ENCODE measurements at places on chromosomes 12 and 14. TPM values are rescaled to one million over a fixed set of nuclear protein-coding genes. Genes with fewer than 3 reads are reported as not detected.

The CDH24 gene
- 3.4 TPM for total RNA-seq

GRCh38 chr14:50088117-50088515, 28.3 kb downstream of the VCPKMT start:
- no peak for ATAC-seq

GRCh38 chr12:16622338-16622737, 16.4 kb upstream of the LMO3 start:
- ATAC-seq = no peak

DNA sequence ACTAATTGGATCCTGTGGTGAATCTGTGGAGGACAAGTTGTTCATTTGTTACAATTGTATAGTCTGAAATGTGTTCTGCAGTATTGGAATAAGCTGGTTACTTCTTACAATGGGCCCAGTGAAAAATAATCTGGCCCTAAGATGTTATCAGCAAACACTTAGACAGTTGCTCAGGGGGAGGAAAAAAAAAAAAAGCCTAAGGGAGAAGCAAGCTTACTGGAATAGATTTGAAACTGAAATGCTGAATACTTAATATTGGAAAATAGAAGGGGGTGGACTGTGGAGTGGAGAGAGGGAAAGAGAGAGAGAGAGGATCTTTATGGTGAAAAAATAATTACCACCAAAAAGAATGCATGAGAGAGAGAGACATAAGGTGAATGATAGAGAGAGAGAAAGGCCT, 4.0 kb downstream of the FOXG1 start:
- ATAC-seq = no peak

The FOXA1 gene
- total RNA-seq = 14.6 TPM

DNA sequence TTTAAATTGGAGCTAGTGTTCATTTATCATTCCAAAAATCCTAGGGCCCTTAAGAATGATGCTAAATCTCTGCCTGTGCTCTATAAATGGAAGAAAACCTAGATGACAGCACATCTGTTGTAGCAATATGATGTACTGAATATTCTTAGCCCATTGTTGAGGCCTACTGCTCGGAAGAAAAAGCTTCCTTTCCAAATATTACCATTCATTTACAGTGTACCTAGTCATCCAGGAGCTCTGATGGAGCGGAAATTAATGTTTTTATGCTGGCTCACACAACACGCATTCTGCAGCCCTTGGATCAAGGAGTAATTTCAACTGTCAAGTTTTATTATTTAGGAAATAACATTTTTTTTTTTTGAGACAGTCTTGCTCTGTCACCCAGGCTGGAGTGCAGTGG, 77.4 kb downstream of the EML1 start:
- ATAC-seq = no peak

DNA sequence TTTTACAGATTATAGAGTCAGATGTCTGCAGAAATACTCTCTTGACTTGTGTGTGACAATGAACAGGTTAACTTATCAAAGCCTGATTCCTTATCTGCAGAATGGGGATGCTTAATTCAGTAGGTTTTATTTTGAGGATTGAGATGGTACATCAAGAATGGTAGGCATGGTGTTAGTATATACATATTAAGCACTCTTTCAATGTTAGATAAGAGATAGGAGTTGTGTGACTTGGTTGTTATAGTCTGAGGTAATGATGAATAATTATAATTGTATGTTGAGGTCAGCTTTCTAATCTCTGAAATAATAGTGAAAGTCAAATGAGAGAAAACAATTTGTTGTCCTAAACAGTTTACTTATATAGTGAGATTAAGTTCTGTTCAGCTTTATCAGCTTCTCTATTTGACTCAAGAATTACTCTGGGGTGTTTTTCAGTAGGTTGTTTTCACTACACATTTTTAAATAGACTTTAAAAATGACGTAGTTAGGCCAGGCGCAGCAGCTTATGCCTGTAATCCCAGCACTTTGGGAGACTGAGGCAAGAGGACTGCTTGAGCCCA, 11.9 kb downstream of the PALS1 start:
- ATAC-seq = no peak

GRCh38 chr12:21527451-21528180, 1.5 kb downstream of the SPX start:
- ATAC-seq = peak; percentile 77

DNA sequence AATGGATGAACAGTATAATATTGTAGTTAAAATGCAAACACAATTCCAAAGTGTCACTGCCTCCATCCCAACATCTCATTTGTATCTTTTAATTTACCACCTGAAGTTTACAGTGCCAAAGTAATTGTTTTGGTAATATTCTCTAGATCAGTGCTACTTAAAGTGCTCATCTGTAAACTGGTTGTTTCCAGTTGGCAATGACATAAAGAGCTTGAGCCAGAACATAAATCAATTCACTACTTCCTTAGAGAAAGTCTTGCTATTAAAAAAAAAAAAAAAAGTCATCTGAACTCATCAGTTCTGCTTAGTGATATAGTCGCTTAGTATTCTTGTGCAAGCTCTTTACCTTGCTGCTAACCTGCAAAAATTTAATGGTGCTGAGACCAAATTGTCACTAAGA, 16.4 kb downstream of the PLCZ1 start:
- ATAC-seq = no peak

GRCh38 chr14:34051966-34052657, 101.2 kb upstream of the EGLN3 start:
- peak; percentile 91 for ATAC-seq

DNA sequence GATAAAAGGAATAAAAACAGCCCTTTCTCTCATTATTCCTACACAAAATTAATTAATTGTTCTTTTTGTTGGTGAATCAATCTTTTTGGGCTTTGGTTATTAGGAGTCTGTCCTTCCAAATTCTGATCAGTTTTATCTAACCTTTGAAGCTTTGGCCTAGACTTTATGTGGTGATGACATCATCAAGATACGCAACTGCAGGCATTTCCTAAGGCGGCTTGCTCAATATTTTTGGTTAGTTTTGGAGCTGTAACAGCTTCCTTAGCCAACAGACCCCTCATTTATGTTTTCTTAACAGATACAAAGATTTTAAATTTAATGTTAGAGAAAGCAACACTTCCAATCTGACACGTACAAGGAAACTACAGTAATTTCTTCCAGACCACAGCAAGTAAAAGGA, 87.8 kb upstream of the PDE3A start:
- ATAC-seq = no peak

The TMEM179 gene
- total RNA-seq = not detected

The FAR2 gene
- 1.1 TPM for total RNA-seq

The ATL1 gene
- 3.1 TPM for total RNA-seq

DNA sequence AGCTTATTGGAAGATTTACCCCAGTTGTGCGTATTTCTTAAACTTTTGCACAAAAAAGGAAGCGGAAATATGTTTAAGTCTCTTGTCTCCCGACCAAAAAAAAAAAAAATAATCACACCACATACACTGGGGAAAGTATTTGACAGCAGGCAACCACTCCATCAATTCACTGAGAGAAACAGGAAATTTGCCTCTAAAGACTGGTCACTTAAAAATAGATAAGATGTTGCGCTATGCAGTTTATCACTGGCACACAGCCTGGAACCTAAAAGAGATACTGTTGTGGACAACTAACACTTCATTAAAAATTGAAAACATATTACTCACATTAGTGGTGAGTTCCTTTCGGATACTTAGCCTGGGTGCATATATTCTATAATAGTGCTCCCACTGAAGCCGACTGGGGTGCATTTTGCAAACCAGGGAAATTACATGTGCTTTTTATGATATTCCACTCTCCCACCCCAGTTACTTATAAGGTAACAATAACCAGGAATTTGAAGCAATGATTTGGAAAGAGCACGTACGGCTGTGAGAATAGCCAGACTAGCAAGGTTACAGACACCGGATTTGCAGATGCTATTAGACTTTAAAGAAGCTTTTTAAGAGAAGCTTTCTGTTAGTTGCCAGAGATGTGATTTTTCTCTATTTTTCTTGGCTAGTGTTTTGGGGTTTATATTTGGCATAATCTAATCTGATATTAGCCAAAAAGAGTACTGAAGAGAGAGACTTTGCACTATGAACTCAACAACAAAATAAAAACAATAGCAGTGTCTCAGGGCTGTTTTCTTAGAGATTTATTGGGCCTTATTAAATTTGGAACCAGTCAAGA, 311.5 kb downstream of the NOVA1 start:
- no peak for ATAC-seq

The TMBIM4 gene
- 55.0 TPM for total RNA-seq

The GALNT6 gene
- total RNA-seq = 13.4 TPM

GRCh38 chr12:80838024-80838658, 99.6 kb downstream of the LIN7A start:
- ATAC-seq = no peak

- no peak for ATAC-seq
These were observed 209.0 kb upstream of the RTL1 start for GRCh38 chr14:101112351-101113107.

The LYZ gene
- total RNA-seq = 13.0 TPM

The GLT8D2 gene
- 0.88 TPM for total RNA-seq

DNA sequence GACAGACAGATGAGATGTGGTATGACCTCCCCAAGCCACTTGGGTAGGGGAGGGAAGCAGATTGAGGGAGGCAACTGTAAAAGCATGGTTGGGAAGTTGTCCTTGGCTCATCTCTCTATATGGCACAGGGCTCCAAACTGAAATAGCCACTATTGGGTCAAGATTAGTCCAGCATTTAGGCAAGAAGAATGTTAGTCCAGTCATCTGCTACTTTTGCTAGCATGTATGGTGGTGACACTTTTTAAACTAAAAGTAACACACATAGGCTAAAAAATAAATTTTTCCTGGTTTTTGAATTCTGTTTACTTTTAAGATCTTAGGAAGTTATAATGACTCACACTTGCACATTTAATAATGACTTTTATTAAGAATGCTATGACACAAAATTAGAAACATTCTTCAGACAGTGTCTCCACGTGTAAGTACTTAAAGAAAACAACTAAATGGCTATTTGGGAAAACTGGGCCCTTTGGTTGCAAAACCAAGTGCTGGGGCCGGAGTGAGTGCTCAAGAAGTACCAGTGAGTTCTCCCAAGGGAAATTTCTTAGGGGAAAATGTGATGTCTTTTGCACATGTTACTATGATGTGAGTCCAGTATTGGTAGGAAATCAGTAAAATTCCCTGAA, 179.1 kb upstream of the HIF1A start:
- ATAC-seq = no peak

The KCNMB4 gene
- 0.76 TPM for total RNA-seq

The FGF6 gene
- total RNA-seq = not detected

DNA sequence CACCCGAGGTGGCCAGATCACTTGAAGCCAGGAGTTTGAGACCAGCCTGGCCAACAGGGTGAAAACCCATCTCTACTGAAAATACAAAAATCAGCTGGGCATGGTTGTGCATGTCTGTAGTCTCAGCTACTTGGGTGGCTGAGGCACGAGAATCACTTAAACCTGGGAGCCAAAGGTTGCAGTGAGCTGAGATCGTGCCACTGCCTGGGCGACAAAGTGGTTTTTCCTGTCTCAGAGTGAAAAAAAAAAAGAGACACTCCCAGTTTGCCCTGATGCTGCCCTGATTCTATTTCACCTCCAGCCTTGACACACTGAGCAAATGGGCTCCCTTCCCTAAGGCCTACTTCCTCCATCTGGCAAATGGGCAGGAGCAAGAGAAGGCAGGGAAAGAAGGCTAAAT, 28.5 kb upstream of the PLEK2 start:
- peak; percentile 80 for ATAC-seq

The SLCO1B1 gene
- 0.08 TPM for total RNA-seq

DNA sequence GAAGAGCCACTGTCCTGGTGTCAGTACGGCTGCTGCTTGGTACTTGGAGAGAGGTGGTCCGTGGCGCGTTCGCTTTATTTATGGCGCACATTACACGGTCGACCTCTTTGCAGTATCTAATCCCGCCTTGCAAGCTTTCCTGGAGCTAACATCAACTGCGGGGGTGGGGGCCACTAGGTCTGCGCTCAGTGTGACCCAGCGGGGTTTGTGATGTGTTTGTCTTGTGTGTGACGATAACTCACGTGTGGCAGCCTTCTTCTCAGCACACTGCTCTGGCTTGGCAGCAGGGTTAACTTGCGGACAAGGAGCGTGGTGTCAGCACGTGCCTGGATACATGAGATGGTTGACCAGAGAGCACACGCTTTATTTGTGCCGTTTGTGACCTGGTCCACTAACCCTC, 122.2 kb upstream of the RTL1 start:
- no peak for ATAC-seq

Data from esophagus mucosa (tissue), 1 donor.